Breast epithelium (tissue), 4 donors: ENCODE measurements at places on chromosomes 1 and 21. TPM values are rescaled to one million over a fixed set of nuclear protein-coding genes. Genes with fewer than 3 reads are reported as not detected.

The KRTAP12-2 gene
- total RNA-seq, result not detected

The APCS gene
- not detected for total RNA-seq

The HSPA6 gene
- total RNA-seq, result 17.1 TPM

The PCP4L1 gene
- total RNA-seq, result 0.32 TPM

DNA sequence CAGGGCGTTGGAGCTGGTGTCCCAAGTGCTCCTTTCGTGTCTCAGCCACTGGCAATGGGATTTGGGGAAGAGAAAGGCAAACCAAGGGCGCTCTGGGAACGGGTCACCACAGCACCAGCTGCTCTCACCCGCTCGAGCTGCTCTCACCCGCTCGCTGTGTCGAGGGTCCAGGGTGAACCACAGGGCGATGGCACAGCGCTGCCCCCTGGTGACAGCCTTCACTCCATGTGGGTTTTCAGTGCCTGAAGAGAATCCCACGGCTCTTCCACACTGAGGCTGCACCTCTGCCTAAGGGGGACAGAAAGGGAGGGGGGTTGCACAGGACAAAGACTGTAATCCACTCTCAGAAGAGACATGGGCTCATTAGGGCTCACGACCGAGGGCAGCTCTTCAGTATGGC lies 7.1 kb upstream of the CLDN19 start:
- no peaks in the 10 kb centered on the region for H3K27me3 ChIP-seq
- H3K36me3 ChIP-seq, result peaks cover 2% of the 10 kb centered on the region
- H3K4me1 ChIP-seq, result no peaks in the 10 kb centered on the region
- DNase-seq, result no peak

GRCh38 chr1:53557369-53557768 lies 98.2 kb downstream of the DMRTB1 start:
- DNase-seq, result no peak
- no peaks in the 10 kb centered on the region for H3K36me3 ChIP-seq
- no peaks in the 10 kb centered on the region for H3K27me3 ChIP-seq

GRCh38 chr1:95282518-95282895 lies 48.5 kb downstream of the RWDD3 start:
- no peak overlapping the region for H3K27ac ChIP-seq
- H3K4me1 ChIP-seq, result no peaks in the 10 kb centered on the region
- H3K27me3 ChIP-seq, result no peaks in the 10 kb centered on the region
- no peaks in the 10 kb centered on the region for H3K36me3 ChIP-seq
- no peak for DNase-seq
- H3K4me3 ChIP-seq, result no peak overlapping the region

- no peaks in the 10 kb centered on the region for H3K27me3 ChIP-seq
- H3K36me3 ChIP-seq, result no peaks in the 10 kb centered on the region
- H3K4me1 ChIP-seq, result no peaks in the 10 kb centered on the region
- H3K27ac ChIP-seq, result no peak overlapping the region
These were observed 180.2 kb downstream of the PBX1 start for GRCh38 chr1:164739189-164739588.

DNA sequence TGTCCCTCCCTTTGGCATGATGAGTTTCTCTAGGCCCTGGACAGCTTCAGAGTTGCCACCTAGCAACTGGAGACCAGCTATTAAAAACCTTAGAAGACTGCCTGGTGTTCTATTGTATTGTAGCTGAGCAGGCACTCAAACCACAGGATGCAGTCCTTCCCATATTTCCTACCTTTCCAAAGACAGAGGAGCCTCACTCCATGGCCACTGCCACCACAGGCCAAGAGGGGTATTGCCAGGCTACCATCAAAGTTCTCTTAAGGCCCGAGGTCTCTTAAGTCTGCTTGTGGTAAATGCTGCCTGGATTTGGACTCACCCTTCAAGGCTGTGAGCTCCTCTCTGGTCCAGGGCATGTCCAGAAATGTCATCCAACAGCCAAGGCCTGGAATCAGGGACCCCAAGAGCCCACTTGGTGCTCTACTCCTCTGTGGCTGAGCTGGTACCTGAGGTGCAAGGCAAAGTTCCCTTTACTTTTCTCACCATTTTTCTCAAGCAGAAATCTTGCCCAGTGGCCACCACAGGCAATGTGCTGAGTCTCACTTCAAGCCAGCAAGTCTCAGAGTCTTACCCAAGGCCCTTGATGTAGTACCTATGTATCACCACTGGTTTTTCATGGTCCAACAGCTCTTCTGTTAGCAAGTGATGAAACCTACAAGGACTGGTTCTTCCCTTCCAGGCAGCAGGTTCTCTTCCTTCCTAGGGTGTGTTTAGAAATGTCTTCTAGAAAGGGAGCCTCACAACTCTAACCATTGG lies 269.4 kb downstream of the AMY1C start:
- H3K27ac ChIP-seq, result no peak overlapping the region
- no peak for DNase-seq
- no peaks in the 10 kb centered on the region for H3K27me3 ChIP-seq
- H3K4me1 ChIP-seq, result no peaks in the 10 kb centered on the region
- no peak overlapping the region for H3K4me3 ChIP-seq

DNA sequence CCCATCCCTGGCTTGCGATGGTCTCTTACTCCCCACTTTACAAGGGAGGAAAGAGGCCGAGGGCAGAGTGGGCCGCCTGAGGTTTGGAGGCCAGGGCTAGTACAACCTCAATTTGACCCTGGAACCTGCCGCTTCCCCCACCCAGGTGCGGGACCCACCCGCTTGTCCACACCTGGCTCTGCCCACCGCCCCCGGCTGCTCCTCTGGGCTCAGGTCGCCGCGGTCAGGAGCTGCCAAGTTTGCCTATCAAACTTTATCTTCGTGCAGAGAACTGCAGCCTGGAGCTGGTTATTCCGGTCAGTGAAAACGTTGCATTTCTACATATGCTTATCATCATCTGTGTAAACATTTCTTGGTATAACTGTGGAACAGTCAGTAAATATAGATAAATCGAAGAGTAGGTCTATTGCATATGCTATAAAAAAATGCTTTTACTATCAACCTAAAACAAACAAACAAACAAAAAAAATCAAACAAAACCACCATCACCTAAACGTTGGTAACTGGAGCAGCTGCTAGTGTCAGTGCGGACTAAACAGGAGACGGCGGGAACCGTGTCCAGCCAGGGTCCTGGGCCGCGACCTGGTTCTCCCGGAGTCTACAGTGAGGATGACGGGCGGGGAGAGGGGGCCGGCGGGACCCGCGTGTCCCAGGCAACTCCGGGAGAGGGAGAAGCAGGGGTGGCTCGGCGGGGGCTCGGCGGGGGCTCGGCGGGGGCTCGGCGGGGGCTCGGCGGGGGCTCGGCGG lies 906 bp upstream of the ADARB1 start:
- H3K4me1 ChIP-seq, result no peaks in the 10 kb centered on the region
- H3K27ac ChIP-seq, result peak overlapping the region; percentile 98
- DNase-seq, result peak; percentile 44
- peak overlapping the region; percentile 87 for H3K4me3 ChIP-seq
- no peaks in the 10 kb centered on the region for H3K36me3 ChIP-seq

DNA sequence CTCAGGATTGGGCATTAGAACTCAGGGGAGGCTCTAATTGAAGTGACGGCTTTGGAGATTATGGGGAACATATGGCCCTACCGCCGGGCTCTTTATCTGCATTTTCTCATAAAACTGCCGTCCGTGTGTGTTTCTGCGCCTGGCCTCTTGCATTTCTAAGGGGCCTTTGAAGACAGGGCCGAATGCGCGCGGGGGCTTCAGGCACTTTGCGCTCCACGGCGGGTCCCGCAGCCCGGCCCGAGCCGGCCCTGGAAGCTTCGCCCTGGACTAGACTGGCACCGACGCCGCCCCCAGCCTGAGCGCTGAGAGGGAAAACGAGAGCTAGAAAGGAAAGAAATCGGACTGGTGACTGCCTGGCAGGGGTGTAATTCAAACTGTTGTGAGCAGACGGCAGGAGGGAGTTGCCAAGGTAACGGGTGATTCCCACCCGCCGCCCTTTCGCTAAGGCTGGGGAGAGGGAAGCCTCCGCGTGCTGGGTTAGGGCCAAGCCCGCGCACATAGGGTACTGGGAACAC lies 120.7 kb downstream of the LMX1A start:
- no peaks in the 10 kb centered on the region for H3K36me3 ChIP-seq
- no peak for DNase-seq
- peak overlapping the region; percentile 44 for H3K4me3 ChIP-seq

DNA sequence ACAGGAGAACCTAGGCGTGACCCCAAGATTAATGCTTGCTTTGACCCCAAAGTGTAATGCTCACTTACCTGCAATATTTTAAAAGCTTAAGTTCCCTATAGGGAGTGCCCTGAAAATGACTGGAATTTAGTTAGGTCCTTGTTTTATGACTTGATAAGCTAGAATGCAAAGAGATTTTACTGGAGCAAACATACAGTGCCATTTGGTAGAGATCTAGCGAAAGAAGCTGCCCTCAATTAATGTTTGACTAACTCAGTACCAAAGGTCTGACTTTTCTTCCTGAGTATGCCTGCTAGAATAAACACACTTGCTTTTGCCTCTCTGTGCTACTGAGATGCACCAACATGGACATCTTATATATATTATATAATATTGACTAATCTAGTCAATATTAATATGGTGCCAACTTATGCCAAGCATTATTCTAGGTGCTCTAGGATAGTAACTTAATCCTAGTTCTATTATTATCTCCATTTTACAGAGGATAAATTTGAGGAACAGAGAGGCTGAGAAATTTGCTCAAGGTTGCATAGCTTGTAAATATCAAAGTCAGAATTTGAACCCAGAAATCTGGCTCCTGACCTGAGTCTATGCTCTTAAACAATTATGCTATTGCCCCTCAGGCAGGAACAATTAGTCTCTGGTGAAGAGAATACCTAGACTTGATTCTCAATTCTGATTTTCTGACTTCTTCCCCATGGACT lies 18.2 kb downstream of the S100A10 start:
- H3K27me3 ChIP-seq, result no peaks in the 10 kb centered on the region
- no peak overlapping the region for H3K27ac ChIP-seq
- H3K36me3 ChIP-seq, result no peaks in the 10 kb centered on the region
- no peak for DNase-seq

GRCh38 chr1:168235548-168235885 lies 9.7 kb downstream of the SFT2D2 start:
- H3K4me3 ChIP-seq, result no peak overlapping the region
- no peak for DNase-seq
- H3K4me1 ChIP-seq, result no peaks in the 10 kb centered on the region

- H3K27ac ChIP-seq, result peak overlapping the region; percentile 90
- H3K4me1 ChIP-seq, result no peaks in the 10 kb centered on the region
- H3K4me3 ChIP-seq, result peak overlapping the region; percentile 97
- peak; percentile 42 for DNase-seq
- no peaks in the 10 kb centered on the region for H3K36me3 ChIP-seq
These were observed 997 bp downstream of the IFNAR2 start for GRCh38 chr21:33230545-33231324.

DNA sequence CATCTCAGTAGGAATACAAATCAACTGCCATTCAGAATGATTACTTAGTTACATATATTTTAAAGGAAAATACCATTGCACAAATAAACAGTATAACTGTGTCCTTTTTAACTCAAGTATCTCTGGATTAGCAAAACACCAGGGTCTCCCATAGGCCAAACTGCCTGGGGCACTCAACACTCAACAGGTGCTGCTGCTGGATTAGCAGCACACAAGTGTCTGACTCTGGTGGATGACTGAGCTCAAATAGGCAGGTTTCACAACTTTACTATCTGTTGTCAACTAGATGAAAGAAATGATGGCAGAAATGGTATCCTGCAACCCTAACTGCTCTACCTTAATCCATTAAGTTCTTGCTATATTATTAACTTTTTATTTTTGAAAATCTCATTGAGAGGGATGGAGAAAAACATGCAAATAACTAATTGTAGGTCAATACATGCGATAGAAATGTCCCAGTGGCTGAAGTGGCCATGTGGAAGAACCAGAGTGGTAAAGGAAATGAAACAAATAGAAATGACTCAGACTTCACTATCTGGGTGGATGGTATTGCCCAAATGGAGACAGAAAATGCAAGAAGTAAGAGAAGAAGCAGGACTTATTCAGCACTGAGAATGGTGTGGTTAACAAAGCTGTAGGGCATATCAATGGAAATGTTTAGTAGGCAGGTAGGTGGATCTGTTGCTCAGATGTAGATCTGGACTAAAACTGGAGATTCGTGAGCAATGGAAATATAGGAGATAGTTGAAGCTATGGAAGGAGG lies 90.8 kb upstream of the CCDC190 start:
- H3K27ac ChIP-seq, result no peak overlapping the region
- H3K4me1 ChIP-seq, result no peaks in the 10 kb centered on the region
- DNase-seq, result no peak
- H3K27me3 ChIP-seq, result no peaks in the 10 kb centered on the region
- no peaks in the 10 kb centered on the region for H3K36me3 ChIP-seq
- no peak overlapping the region for H3K4me3 ChIP-seq

DNA sequence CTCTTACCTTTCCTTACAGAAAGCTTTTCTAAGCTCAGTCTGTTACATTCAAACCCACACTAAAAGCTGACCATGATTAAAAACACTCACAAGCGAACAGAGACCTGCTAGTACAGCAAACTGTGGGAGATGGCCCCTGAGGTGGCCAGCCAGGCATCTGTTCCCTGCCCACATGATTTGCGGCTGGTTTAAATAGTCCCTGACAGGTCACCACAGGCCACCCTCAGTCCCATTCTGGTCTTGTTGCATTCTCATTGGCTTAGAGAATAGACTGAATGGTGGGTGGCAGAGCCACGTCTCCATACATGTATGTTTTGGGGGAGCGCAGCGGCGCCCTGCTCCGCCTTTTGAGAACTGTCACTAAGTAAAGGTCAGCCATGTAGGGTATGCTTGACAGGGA lies 2.3 kb upstream of the ACTA1 start:
- DNase-seq, result no peak
- H3K27ac ChIP-seq, result no peak overlapping the region
- H3K36me3 ChIP-seq, result peaks cover 4% of the 10 kb centered on the region
- H3K27me3 ChIP-seq, result peaks cover 4% of the 10 kb centered on the region
- H3K4me3 ChIP-seq, result no peak overlapping the region

- H3K4me1 ChIP-seq, result peaks cover 6% of the 10 kb centered on the region
- no peaks in the 10 kb centered on the region for H3K36me3 ChIP-seq
- peak overlapping the region; percentile 45 for H3K4me3 ChIP-seq
- H3K27ac ChIP-seq, result no peak overlapping the region
These were observed 595 bp downstream of the GABRD start for GRCh38 chr1:2019571-2020309.

GRCh38 chr1:104780470-104781078 lies 1030.9 kb downstream of the AMY1C start:
- no peaks in the 10 kb centered on the region for H3K27me3 ChIP-seq
- no peak overlapping the region for H3K4me3 ChIP-seq
- no peaks in the 10 kb centered on the region for H3K4me1 ChIP-seq

- H3K4me1 ChIP-seq, result no peaks in the 10 kb centered on the region
- no peak overlapping the region for H3K27ac ChIP-seq
- no peak overlapping the region for H3K4me3 ChIP-seq
- peaks cover 11% of the 10 kb centered on the region for H3K36me3 ChIP-seq
These were observed 19.0 kb downstream of the KDF1 start for GRCh38 chr1:26941311-26941710.

DNA sequence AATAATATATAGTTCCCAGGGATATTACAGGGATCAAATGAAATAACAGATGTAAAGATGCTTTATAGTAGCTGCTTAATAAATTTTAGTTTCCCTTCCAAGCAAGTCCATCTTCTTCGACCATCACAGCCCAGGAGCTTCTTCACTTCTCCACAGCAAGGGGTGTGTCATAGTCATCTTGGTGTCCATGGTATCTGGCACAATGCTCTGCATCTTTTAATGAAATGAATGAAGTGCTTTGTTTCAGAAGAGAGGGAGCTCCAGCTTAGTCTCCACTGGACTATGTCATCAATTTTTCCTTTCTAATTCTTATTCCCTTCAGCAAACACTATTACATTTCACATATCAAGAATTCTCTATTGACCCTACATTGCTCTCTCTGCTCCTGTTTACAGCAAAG lies 4.9 kb upstream of the MACF1 start:
- H3K4me1 ChIP-seq, result no peaks in the 10 kb centered on the region
- H3K4me3 ChIP-seq, result no peak overlapping the region
- H3K27ac ChIP-seq, result no peak overlapping the region
- no peak for DNase-seq
- H3K27me3 ChIP-seq, result no peaks in the 10 kb centered on the region
